CD4-positive, alpha-beta T cell treated with Interleukin-10 for 1 hour (primary cell): ENCODE measurements at places on chromosomes 7 and 10.

GRCh38 chr7:17247357-17247756 is 51.1 kb upstream of the AHR start:
- no peak for DNase-seq

DNA sequence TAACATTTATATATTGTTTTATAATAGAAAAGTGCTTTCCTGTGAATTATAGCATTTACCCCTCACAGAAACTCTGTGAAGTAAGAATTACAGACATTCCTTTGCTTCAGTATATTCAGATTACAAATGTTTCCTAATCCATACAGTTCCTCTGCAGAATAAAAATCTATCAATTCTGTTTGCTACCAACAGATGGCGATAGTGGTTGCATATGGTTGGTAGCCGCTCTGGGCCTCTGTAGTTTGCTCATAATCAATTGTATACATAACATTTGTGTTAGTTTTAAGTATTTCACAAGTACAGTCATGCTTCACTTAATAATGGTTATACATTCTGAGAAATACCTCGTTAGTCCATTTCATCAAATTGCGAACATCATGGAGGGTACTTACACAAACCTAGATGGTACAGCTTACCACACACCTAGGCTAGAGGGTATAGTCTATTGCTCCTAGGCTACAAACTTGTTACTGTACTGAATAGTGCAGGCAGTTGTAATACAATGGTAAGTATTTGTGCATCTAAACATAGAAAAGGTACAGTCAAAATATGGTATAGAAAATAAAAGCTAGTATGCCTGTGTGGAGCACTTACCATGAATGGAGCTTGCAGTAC is 94.4 kb upstream of the STEAP4 start:
- peak; percentile 7 for DNase-seq

GRCh38 chr10:4373098-4373497 is 452.9 kb upstream of the AKR1E2 start:
- DNase-seq, result no peak

DNA sequence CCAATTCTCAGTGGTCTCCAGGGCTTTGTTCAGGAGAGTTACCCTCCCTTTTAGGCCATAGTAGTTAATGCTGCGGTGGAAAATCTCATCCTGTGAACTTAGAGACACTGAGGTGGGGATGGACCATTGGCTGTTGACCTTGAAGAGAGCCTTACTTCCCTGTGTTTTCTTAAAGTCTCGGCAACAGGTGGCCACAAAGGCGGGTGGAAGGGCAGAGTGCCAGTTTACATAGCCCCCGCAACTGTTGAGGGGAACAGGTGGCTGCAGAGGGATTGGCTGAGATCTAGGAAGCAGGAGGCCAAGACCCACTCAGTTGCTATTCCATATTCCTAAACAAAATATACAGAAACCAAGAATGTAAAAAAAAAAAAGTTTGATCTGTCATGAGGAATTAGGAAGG is 160.6 kb downstream of the ST7 start:
- DNase-seq, result no peak
